ENCODE measurements at places on chromosomes 5 and 9.

GRCh38 chr5:140551872-140552271 lies 4.4 kb downstream of the EIF4EBP3 start:
- no peak for DNase-seq

GRCh38 chr9:107870221-107870620 lies 380.7 kb upstream of the KLF4 start:
- no peak for DNase-seq

DNA sequence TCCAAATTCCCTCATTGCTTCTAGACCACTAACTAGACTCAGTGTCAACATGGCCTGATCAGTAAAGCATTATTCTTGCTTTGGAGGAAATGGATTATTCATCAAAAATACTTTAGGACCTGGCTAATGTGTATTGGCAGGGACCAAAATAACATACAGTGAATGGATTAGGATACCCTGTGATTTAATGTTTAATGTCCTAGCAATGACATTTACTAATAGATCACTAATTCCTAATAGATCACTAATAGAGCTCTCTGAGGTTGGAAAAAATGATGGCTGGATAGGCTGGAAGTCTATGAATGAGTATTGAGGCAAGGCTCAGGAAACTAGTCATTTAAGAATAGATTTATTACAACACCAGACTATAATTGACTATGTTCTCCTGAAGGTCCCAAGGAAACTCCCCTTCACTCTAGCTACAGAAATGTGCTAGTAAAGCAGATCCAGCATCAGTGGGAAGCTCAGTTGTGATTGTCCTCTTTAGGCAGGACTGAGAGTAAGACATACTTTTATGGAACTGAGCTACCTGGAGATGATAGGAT lies 46.1 kb upstream of the CHSY3 start:
- DNase-seq = no peak

DNA sequence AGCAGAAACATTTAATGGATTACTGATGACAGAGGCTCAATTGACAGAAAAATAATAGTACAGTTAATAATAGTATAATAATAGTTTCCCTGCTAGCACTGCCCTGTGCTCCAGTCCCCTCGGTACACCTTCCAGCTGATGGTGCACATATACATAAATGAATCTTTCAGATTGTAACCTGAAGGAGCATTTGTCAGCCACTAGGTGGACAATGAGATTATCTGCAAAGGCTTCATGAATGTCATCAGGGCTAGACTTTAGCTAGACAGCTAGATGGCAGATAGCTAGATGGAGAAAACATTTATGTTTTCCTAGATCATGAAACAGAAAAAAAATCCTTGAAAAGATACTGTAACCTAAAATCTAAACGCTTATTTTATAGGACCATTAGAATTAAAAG lies 304.4 kb upstream of the SMC2 start:
- no peak for DNase-seq

DNA sequence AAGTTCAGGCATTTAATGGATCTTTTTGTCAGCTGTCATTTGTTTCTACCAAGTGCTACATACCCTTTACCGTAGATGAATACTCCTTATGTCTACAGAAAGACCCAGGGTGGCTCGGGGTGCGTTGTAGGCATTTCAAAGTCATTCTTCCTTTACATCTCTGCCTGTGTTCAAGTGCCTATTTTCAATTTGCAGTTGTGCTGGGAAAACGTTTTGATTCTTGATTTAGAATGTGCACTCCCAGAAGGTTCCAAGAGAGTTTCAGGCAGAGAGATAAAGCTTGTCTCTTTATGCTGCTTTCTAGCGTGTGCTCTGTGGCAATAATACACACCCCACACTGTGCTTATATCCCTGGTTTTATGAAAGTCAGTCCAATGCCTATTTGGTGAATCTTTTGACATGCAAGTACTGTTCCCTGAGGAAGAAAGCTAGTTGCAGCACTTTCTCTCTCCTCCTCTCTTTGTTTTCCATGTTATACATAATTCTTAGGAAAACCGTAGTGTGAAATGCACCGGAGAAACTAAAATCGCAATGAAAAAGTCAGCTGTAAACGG lies 828.1 kb upstream of the ZNF608 start:
- no peak for DNase-seq

GRCh38 chr5:171601266-171601881 lies 181.9 kb downstream of the FGF18 start:
- DNase-seq = no peak

DNA sequence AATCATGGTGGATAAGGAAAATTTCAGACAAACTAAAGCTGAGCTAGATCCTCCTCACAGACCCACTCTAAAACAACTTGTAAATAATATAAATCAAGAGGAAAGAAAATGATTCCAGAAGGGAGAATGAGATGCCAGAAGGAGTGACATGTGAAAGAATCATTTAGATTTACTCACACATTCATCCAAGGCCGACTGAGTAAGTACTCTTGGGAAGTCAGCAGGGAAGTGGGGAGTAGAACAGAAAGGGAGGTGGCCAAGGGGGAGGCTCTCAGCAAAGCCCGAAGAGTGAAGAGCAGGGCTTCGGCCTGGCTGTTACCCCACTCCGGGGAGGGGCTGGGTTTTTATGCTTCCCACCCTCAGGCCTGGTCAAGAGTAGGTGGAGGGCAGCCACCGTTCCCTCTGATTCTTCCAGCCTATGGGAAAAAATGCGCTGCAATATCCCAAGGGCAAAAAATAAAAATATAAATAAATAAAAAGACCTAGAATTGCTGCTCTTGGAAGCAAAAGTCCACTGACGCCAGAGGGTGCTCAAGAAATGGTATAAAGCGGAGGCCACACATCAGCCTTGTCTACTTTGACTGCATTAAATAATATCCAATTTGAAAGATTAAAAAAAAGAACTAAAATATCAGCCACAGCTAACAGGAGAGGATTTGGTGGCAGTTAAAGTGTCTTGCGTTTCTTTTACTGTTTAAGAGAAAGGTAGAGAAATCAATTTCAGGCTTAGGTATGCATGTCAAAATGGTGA lies 110.2 kb upstream of the COL5A1 start:
- peak; percentile 53 for DNase-seq

DNA sequence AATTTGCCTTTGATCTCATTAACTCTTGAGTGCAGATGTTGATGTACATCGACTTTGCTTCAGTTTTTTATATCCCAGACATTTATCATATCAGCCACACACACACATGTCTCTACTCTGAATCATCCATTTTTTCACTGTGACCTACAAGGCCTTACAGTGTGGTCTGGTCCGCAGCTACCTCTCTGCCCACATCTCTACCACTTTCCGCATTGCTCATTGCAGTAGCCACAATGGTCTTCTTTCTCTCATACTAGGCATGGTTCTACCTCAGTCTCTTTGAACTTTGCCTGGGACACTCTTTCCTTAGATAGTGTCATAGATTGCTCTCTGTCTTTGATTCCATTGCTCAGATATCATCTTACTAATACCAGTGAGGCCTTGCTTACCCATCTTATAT lies 87.9 kb upstream of the FSD1L start:
- DNase-seq = no peak

GRCh38 chr9:129361196-129361595 lies 183.1 kb upstream of the IER5L start:
- DNase-seq = no peak

GRCh38 chr9:899440-900184 lies 58.1 kb downstream of the DMRT1 start:
- DNase-seq = peak; percentile 6

GRCh38 chr5:132799392-132799791 lies 13.7 kb upstream of the SOWAHA start:
- no peak for DNase-seq

DNA sequence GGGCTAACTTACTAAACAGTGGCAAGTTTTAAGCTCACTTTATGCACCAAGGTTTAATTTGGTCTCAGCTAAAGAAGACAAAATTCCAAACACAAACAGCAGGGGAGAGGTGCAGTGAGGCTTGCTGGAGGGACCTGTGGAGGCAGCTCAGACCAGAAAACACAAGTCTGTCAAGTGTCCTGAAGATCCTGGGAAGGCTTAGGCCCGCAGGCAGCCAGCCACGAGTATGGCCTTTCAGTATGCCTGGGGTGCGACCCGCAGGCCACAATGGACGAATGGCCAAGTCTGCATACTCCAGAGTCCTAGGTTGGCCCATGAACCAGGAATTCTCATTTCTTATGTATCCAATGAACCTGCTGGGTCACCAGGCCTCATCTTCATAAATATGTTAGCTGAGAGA lies 9.3 kb downstream of the CCNI2 start:
- DNase-seq = no peak

GRCh38 chr9:111728617-111729366 lies 65.9 kb downstream of the SHOC1 start:
- DNase-seq = no peak

DNA sequence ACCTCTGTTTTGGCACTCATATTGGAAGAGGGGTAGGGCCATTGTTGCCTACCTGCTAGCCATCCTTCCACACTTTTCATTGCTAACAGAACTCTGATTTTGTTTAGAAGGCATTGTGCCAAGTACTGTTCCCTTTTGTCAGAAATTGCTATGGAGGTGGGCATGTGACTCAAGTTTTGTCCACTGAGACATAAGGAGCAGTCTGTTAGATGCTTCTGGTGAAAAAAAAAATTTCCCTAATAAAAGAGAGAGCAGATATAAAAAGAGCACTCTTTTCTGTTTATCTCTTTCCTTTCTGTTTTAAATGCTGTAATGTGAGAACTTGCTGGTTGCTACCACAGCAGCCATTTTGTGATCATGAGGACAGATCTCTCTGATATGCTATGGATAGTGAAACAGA lies 21.9 kb upstream of the THG1L start:
- DNase-seq = no peak

DNA sequence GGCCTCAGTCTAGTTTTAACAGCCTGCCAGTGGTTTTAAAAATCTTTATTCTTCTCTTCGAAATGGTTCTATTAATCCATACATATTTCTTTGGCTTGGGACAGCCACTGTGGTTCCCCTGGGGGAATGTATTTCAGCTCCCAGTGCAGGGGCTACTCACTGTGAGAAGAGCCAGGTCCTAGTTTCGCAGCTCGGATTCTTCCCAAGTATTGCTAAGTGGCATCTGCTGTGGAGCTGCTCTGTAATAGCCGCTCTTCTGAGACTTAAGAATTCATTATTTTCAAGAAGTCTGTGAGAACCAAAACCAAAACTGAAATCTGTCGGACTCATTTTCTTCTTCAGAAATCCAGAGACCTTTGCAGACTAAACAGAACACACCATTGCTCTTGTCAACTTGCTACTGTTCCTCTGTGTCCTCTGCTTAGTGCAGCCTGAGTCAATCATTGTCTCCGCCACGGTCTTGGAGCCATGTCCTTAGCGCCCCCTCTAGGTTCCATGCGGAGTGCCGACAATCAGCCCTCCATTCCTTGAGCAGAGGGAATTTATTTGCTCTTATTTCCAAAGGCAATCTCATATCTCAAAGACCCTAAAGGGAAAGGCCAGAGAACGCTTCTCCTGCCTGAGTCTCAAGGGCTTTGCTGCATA lies 478.2 kb downstream of the SPATA31D1 start:
- peak; percentile 41 for DNase-seq

DNA sequence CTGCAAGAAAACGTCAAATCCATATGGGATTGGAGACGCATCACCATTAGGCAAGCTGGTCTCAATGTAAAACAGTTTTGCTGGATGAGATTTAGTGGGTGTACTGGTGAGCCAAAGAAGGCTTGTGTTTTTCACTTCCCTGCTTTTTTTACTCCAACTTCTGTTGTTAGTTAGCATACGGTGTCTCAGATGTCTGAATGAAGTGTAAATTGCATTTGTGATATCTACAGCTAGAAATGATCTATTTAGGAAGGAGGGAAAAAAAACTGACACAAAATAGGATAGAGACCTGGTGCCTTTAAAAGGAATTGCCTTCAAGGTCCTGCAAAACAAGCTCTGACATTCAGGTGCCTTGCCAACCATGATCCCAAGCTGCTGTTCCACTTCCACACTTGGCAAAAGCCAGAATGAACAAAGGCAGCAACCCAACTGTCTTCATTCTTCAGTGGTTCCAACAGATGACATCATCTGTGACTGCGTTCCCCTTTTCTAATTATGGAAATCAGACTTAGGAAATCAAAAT lies 104.2 kb upstream of the RAI14 start:
- DNase-seq = peak; percentile 74

DNA sequence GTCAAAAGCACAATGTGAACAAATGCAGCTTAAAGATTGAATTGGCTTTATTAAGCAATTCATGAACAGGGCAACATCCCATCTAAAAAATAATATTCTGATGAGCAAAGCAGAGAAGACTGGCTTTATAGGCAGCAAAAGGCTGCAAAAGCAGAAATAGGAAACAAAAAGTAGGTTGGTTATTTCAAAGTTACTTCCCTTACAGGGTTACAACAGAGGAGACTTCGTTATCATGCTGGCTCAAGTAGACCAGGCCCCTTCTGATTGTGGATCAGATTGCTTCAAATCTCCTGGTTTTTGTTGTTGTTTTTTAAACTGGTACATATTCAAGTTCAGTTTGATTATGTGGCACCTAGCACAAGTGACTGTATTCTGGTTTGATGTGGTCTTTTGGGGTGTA lies 73.1 kb downstream of the MAN2A1 start:
- no peak for DNase-seq

DNA sequence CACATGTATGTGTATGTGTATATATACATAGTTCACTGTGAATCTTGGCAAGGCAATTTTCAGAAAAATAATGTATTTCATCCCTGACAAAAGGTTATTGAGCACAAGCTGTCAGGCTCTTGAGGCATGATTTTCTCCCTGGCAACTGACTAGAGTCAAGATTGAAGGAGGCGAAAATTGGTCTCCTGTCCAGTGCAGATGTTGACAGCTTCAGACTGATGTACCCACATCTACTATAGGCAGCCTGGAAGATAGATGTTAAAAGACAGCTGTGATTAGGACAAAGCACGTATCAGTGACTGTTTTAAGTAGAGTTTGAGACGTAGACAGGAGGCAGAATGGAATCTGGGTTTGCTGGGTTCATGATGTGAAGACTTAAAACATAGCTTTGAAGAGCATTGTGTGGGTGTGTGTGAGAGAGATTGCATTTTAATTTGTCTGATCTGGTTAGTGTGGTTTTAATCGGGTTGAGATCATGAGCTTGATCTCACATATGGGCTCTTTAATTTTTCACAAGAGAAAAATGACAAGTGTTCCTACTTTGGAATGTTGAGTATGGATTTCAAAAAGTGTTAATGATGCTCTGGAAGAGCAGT lies 39.1 kb downstream of the CTNNA1 start:
- DNase-seq = no peak

- DNase-seq = no peak
Measured at GRCh38 chr9:86589273-86589672, 235.1 kb upstream of the TUT7 start.

DNA sequence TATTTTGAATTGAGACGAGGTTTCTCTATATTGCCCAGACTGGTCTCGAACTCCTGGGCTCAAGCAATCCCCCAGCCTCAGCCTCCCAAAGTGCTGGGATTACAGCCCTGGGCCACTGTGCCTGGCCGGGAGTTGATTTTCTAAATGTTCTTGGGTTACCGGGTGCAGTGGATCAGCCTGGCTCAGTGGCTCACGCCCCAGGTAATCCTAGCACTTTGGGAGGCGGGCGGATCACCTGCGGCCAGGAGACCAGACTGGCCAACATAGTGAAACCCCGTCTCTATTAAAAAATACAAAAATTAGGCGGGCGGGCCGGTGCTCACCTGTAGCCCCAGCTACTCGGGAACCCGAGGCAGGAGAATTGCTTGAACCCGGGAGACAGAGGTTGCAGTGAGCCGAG lies 106.9 kb upstream of the LARP1 start:
- no peak for DNase-seq

- no peak for DNase-seq
Measured at GRCh38 chr9:110106661-110107060, 101.3 kb downstream of the C9orf152 start.

GRCh38 chr5:138748630-138749081 lies 4.6 kb upstream of the CTNNA1 start:
- DNase-seq = no peak
